ENCODE measurements at places on chromosomes 7 and 10. TPM values are rescaled to one million over a fixed set of nuclear protein-coding genes. Genes with fewer than 3 reads are reported as not detected.

GRCh38 chr7:70239918-70240317 lies 641.6 kb downstream of the AUTS2 start:
- DNase-seq = no peak

- no peak for DNase-seq
Measured at GRCh38 chr7:149325248-149325647, 63.3 kb downstream of the ZNF783 start.

DNA sequence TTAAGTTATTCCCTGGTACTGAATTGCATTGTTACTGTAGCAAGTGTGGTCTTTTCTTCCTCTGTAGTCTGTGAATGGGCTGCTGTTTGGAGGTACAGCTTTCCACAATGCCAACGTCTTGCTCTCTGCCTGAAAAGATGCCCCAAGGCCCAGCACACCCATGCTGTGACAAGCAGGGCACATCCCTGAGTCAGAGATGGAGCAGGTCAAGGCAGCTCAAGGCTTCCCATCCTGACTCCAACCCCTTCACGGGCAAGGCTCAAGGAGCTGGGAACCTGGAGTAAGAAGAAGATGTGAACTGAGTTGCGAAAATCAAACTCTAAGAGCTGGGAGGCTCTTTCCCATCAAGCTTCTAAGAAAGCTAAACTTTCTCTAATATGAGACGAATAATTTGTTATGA lies 27.2 kb downstream of the SVIL start:
- DNase-seq = no peak

The FAM237B gene
- not detected for total RNA-seq

GRCh38 chr10:75441196-75441595 lies 9.8 kb downstream of the LRMDA start:
- DNase-seq = no peak

The CYP2W1 gene
- not detected for total RNA-seq

- DNase-seq = no peak
Measured at GRCh38 chr7:115060095-115060870, 138.4 kb downstream of the MDFIC start.

DNA sequence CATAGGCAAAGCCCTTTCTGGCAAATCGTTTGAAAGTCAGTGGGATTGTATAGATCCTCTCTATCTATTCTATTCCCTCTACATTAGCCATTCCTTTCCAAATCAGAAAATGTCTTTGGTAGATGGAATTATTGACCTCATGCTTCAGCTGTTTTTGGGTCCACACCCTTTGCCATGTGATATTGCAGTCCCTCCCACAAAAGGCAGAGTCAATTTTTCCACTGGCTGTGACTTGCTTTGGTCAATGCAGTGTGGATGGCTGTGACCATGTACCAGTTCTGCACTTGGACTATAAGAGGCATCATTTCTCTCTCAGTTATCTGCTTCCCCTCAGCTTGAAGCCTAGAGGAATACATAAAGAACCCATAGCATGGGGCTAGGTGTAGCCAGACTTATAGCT lies 332.9 kb downstream of the PTEN start:
- DNase-seq = no peak

- DNase-seq = no peak
Measured at GRCh38 chr10:13970957-13971353, 359.8 kb downstream of the FRMD4A start.

DNA sequence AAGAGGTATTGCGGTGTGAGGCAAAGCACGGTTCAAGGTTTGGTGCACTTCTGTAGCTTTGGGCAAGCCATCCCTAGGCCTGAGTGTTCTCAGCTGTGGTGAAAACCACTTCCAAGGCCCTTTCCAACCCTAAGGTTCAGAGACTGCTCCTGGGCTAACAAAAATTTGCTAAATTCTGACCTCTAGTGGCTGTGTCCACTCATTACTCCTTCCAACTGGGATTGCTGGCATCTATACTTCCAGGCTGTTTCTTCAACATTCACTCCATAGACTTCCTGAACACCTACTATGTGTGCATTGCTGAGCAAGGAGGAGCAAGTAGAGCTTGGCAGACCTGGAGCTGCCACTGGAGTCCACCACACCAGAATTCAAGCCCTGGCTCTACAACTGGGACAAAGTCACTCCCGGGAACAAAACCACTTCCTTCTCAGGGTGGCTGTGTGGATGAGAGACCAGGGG lies 29.3 kb upstream of the SH3PXD2A start:
- peak; percentile 30 for DNase-seq

GRCh38 chr7:87853237-87853864 lies 22.8 kb downstream of the SLC25A40 start:
- no peak for DNase-seq

The STAG3 gene
- 6.5 TPM for total RNA-seq

The CALCR gene
- total RNA-seq = not detected

DNA sequence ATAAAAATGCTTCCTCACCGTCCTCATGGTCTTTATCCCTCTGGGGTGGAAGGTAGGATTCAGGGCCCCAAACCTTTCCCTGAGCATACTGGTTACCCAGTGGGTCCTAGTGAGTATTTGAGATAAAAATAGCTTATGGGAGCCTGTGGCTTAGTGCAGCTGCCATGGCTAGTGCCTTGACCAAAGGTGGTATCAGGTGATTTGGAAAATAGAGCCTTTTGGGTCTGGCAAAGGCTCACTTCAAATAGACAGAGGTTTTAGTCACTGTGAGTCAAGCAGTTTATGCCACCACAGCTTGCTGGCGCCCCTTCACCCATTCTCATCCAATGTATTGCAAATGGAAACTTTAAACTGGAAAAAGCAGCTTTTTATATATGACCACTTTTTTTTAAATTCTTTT lies 30.4 kb downstream of the PLAU start:
- no peak for DNase-seq

DNA sequence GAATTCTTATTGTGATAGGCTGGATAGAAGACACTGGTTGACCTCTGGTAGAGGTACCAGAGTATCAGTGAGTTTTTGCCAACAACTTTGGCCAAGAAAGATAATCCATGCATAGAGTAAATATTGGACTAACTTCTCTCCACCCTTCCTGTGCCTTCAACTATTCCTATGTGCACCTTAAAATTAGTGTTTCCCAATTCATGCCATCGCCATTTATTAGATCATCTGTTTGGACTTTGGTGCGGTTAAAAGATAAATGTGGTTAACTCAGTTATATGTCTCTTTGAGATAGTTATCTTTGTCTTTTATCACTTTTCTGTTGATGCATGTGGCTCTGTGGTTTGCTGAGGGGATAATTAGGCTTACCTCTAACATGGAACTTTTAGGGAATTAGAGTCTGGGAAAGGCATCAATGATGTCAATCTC lies 4.6 kb downstream of the PAPSS2 start:
- DNase-seq = no peak

The TRIP6 gene
- 7.6 TPM for total RNA-seq

DNA sequence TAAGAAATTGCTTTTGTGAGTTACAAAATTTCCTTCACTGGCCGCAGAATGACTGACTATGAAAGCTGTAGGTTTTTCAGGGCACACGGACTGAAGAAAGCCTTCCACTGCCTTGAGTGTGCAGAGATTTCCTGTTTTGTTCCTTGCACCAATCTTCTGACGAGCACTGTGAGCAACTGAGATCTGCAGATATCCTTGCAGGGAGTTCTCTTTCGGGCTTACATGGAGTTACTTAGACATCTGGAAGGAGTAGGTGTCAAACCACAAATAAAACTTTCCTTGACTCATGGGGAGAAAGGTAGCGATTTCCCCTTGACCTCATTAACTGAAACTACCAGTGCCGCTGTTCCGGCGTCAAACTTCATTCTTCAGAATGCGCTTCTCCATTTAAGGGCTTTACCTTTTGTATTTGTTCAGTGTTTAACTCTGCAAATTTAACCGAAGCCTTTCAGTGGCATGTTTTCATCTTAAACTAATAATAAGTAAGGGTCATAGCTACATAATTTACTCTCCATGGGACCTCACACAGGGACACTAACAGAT lies 1175.3 kb downstream of the GATA3 start:
- DNase-seq = no peak

GRCh38 chr7:3068530-3068929 lies 24.9 kb upstream of the CARD11 start:
- peak; percentile 58 for DNase-seq

DNA sequence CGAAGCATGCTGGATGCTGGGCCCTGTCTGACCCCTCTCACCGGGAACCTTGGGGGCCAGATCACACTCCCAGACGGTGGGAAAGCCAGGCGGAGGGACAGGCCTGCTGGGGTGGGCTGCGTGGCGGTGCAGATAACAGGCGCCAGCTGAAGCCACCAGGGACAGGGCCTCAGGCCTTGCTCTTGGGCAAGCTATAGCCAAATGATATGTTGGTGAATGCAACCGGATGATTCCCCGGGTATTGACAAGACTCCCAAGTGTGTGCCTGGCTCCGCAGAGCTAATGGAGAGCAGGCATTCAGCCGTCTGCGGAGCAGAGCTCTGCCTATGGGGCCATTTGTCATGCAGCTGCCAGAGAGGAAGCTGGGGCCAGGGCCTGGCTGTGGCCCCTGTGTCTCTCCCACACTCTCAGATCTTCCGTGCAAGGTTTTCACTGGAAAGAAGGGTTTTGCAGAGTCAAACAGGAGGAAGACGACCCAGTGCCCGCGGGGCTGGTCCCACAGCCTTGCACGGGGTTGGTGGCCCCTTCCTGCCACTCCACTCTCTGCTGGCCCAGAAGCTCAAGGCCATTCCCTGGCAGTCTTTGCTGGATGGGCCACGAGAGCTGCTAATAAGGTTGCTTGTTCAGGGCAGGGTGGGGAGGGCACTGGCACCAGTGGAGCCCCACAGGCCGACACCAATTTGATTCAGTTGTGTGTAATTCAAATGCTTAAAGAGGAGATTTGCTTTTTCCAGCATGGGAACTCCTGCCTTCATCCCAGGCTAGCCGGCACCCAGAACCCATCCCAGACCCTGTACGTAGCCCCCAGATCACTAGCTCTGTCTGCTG lies 91.8 kb downstream of the PRKAG2 start:
- no peak for DNase-seq

Measured in CD4-positive, alpha-beta memory T cell (primary cell).